ENCODE measurements at places on chromosomes 12 and 14.
A peak's percentile ranks its signal among the peaks of the same experiment; 100 is the strongest.

GRCh38 chr12:95573951-95574576, 22.8 kb upstream of the USP44 start:
- DNase-seq, result no peak

GRCh38 chr14:67918838-67919237, 99.3 kb downstream of the RAD51B start:
- DNase-seq, result no peak

DNA sequence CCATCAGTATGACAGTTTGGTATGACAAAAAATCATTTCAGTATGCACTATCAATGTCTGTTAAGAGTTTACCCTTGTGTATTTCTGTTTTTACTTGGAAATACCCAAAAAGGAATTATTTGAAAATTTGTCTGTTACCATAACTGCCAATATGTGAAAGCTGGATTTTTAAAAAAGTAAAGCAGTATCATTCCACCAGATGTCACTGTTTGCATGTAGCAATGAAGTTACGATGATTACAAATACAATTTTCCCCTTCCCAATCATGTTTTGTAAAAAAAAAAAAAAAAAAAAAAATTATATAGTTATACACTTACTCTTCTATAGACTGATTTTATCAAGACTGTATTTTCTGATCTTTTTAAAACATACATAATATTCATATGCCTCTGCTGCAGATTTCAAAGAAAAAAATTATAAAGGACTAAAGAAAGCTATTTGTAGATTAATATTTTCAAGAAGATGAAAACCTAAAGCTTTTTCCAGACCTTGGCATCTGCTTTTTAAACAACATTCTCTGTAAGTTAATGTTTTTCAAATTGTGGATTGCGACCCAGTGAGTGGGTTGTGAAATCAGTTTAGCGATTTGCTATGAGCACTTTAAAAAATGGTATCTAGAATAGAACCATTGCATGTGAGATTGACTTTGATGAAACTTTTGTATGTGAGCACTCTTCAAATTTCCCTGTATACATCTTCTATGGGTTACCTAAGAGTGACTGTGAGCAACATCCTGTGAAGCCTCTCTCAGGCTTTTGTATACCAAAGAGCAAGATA, 114.2 kb downstream of the TTC6 start:
- no peak for DNase-seq

DNA sequence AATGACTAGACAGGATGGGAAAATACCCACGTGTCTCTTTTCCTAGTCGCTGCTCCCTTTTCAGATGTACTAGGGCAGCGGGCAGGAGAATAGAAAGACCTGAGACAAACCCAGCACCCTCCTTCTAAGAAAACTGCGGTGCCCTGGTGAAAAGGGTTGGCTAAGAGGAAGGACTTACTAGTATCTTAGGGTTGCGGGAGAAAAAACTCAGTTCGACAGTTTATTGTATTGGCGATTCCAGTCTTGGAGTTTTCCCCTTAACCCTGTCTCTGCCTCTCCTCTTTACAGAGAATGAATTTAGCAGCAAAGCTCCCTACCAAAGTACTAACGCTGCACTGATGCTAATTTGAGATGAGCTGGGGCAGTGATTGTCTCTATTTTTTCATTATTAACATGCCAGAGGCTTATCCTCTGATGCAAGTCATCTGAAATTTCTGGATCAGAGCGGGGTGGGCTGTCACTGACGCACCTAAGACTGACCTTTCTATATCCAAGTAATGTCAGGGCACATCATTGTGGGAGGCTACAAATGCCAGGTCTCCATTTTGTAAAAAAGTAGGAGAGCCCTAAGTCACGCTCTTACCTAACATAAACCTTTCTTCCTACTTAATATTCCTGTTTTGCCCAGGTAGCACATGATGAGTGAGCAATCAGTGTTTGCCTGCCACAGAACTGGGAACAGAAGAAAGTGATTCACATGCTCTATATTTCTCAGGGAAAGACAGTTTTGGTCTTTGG, 916 bp upstream of the PAWR start:
- peak; percentile 61 for DNase-seq

DNA sequence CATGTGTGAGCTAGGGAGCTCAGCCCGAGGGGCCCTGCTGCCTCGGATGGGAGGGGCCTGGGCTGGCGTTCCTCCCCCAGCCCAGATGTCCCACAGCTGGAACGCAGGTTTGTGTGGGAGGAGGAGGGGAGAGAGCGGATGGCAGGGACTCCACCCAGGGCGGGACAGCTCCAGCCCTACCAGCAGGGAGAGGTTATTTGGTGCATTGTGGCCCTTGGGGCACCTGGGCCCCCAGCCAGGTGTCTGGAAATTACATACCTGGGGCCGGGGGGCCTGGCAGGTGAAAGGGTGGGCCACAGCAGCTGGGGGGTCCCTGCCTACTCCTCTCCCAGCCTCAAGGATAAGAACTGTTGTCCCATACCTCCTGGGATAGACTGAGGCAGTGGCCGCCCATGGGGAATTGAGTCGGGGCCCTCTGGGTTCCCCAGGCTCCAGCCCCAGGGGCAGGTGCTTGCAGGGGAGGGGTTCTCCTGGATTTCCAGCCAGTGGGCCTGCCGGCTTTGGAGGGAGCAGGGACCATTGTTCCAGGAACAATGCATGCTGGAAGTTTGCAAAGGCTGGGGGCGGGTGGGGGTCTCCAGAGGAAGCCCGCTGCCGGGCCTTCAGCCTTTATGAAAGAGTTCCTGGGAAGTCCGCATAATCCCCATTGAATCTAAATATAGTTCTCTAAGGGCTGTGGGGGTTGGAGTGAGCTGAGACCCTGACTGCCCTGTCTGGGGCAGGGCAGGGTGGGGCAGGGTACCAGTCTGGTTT, 1.2 kb downstream of the KIF26A start:
- DNase-seq, result no peak

GRCh38 chr12:93602897-93603668, 30.6 kb downstream of the SOCS2 start:
- DNase-seq, result no peak

- DNase-seq, result peak; percentile 46
These were observed 68.9 kb upstream of the CISTR start for GRCh38 chr12:53820514-53821306.

DNA sequence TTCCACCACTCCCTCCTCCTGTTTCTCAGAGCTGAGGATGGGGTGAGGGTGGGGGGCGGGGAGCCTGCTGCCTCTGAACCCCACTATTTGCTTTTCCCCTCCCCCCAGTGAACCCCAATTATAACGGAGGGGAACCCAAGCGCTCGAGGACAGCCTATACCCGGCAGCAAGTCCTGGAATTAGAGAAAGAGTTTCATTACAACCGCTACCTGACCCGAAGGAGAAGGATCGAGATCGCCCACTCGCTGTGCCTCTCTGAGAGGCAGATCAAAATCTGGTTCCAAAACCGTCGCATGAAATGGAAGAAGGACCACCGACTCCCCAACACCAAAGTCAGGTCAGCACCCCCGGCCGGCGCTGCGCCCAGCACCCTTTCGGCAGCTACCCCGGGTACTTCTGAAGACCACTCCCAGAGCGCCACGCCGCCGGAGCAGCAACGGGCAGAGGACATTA, 1.1 kb downstream of the HOXC4 start:
- DNase-seq, result no peak

DNA sequence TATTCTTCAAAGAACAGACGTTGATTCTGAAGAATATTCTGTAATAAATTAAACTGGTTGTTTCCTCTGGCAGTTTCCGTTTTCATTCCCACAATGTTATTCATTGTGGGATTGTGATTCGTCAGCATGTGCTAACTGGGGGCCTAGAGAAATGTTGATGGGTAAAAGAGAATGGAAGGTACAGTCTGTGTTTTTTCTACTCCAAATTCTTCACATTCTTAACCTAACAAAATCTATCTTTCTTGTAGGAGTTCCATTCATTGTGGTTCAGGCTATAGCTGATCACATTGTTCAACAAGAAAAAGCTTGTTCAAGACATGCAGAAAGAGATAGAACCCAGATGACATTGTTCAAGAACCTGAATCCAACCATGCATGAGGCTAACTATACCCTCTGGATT, 5.9 kb downstream of the CD163 start:
- DNase-seq, result no peak

GRCh38 chr14:106803379-106803778, 1277.0 kb downstream of the TMEM121 start:
- DNase-seq, result no peak

- DNase-seq, result no peak
These were observed 82.9 kb upstream of the GPHB5 start for GRCh38 chr14:63401646-63402045.

- DNase-seq, result no peak
These were observed 229.7 kb upstream of the NPAS3 start for GRCh38 chr14:32709027-32709426.

DNA sequence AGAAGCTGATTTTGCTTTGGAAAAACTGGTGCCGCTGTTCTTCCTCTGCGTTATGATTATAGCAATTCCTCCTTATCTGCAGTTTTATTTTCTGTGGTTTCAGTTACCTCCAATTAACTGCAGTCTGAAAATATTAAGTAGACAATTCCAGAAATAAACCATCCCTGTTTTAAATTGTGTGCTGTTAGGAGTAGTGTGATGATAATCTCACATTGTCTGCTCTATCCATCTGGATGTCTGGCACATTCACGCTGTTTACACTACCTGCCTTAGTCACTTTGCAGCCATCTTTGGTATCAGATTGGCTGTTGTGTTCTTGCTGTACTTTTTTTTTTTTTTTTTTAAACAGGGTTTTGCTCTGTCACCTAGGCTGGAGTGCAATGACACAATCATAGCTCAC, 141.0 kb downstream of the GRIP1 start:
- no peak for DNase-seq

- no peak for DNase-seq
These were observed 32.8 kb downstream of the CCER1 start for GRCh38 chr12:90922145-90922627.

DNA sequence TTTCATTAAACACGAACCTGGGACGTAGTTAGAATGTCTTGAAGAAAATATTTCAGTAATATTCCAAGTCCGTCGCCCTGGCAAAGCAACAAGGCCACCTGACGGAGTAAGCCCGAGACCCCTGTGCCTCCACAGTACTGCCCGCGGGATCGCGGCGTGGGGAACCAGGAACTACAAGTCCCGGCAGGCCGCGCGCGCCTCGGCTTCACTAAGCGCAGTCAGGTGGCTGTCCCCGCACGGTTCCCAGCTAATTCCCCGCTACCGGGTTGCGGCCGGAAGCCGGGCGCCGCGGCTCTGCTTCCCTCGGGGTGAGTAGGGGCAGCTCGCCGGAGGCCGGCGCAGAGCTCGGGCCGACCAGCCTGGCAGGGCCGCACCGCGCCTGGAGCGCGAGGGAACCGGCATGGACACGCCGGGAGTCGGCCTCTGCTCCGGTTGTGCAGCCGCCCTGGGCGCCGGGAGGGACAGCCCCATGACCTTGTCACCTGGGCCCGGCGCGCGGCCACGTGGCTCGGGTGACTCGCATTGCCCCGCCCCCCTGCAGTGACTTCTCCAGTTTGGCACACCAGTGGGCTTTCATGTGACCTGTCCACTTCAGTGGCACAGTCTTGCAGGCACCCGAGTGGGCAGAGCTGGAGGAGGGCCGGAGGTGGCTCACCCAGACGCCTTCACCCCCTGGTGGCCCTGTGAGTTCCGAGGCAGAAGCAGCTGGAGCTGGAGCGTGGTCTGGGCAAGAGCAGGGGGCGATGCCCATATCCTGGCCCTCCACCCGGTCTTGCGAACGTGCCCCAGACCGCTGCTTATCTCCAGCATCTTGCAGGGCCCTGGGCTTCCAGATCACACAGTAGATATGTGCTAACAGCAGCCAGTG, at the start of gene ADCK1:
ADCK1 (plus strand) TSS at position 247 of the 868 bp plus-strand sequence. CDS start 18,870 bp downstream, outside the sequence.
- peak; percentile 91 for DNase-seq

DNA sequence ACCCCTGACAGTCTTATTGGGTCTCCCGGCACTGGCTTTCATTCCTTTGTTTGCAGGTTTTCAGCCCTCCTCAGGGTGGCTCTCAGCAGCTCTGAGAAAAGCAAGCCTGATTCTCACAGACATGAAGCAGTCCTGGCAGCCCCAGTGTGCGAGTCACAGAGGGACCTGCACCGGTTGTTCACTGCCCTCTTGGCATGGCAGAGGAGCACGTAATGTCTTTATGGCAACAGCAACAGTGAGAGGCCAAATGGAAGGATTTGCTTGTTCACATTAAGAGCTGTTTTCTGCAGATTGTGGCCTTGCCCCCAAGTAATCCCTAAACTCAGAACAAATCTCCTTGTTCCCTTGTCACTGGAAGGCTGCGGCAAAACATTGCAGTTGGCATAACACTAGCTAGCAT, 3.4 kb downstream of the KCNA5 start:
- DNase-seq, result no peak

GRCh38 chr12:110355073-110355472, 48.4 kb downstream of the ANAPC7 start:
- DNase-seq, result no peak

DNA sequence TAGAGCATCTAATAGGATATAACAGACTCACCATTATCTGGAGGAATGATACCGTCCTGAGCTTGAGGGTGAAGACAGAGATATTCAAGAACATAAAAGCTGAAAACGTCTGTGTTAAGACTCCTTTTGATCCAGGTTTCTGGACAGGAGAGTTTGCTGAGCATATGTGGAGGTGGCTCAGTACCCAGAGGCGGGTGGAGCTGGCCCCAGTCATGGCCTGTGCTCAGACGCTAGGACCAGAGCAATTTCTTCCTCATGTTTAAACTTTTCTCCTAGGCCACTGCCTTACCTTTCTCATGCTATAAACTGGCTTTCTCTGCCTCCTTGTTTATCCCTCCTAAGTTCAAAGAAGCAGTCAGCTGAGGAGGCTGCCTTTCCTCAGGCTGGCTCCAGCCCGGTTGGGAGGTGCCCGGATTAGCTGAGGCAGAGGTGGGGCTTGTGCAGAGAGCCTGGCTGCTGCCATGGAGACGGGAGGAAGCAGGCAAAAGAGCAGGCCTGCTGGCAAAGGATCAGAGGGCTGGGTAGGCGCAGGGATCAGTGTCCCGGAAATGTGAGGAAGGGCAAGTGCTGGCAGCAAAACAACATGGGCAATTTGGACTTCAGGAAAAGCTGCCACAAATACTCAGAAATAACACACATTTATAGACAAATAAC, 13.7 kb downstream of the COA8 start:
- DNase-seq, result peak; percentile 89

DNA sequence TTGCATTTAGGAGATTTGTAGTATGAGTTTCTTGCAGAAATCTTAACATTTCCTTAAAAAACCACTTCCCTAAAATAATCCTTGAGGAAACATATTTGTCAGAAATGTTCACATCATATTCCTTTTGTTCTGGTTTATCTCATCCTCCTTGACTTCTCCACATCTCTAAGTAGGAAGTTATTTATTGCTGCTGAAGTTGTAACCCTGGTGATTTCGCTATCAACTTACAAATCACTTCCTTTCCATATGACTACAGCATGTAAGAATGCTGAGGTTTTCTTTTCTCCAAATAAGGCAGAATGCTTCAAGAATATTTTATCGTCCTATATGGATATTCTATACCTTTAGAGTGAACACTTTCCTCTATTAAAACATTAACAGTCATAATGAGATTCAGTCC, 751.7 kb downstream of the NRXN3 start:
- DNase-seq, result no peak

DNA sequence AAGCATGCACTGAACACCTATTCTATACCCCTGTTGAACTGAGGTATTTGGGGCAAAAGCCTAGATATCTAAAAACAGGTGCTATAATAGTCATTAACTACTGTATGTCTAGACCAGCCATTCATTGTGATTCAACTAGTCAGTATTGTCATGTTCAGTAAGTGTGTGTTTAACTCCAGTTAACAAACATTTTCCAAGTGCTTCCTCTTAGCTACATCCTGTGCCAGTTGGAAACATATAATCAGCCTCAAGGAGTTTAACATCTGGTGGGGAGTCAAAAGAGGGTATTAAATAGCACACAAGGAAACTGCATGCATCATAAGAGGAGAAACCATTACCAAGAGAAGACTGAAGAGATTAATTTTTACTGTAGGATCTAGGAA, 20.4 kb downstream of the TMTC1 start:
- DNase-seq, result no peak

GRCh38 chr12:130128790-130129735, 33.2 kb upstream of the FZD10 start:
- no peak for DNase-seq
